Femur (tissue), 1 donor: ENCODE measurements at places on chromosomes 12 and 14.

DNA sequence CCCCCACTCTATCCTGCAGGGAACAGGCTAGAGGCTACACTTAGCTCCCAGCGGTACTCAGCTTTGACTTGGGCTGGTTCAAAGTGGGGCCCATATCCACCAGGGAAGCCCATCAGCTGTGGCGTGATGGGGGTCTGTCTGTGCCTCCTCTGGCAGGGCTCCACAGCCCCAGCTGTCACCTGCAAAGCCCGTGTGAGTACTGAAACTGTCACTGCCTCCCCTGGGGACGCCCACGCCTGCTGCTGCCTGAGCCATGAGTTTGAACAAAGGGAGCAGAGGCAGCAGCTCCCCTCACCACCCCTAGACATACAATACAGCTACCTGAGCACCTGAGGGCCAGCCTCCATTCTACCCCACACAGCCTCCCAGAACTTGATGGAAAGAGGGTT lies 5.0 kb downstream of the REM2 start:
- DNase-seq = peak; percentile 51

DNA sequence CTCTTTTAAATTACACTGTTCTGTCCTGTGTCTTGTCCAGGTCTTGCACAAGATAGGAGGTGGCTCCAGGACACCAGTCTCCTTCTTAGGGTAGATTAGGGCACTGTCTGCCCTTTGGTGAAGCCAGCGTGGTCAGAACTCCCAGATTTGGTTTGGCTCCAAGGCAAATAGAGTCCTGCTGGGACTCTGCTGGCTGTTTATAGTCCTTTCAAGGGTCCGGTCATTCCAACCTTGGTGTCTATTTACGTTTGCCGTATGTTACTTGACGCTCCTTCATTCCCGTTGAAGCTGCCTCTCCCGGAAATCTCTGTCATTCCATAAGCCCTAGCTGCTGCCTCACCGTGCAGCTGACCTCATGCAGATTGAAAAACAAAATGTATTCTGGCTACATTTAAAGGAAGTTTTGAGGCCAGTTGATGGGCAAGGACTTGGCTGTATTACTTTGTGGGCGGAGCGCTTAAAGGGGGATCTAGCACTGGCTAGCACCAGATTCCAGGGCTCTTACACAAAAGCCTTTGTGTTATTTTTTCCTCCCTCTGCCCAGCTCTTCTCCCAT lies 180.6 kb downstream of the AKAP6 start:
- peak; percentile 79 for DNase-seq

- no peak for DNase-seq
Observed at GRCh38 chr14:65438266-65438933, 25.9 kb downstream of the FUT8 start.

- no peak for DNase-seq
Observed at GRCh38 chr14:50400461-50400860, 3.8 kb upstream of the CDKL1 start.

DNA sequence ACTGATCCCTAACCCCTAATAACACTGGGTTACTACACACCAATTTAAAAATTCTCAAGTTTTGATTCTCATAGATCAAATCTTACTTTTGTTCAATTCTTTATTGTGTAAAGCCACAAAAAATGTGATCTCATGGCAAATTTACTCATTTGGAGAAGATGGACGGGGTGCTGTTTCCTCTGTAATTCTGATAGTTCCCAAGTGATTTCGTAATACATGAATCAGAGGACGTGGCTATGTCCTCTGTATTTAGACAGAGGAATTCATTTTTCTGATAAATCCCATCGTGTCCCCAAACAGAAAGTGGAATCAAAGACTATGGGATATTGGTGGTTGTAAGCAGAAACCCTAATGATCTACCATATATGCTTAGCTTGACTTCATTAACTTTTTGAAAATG lies 76.6 kb upstream of the GNG2 start:
- DNase-seq = no peak

DNA sequence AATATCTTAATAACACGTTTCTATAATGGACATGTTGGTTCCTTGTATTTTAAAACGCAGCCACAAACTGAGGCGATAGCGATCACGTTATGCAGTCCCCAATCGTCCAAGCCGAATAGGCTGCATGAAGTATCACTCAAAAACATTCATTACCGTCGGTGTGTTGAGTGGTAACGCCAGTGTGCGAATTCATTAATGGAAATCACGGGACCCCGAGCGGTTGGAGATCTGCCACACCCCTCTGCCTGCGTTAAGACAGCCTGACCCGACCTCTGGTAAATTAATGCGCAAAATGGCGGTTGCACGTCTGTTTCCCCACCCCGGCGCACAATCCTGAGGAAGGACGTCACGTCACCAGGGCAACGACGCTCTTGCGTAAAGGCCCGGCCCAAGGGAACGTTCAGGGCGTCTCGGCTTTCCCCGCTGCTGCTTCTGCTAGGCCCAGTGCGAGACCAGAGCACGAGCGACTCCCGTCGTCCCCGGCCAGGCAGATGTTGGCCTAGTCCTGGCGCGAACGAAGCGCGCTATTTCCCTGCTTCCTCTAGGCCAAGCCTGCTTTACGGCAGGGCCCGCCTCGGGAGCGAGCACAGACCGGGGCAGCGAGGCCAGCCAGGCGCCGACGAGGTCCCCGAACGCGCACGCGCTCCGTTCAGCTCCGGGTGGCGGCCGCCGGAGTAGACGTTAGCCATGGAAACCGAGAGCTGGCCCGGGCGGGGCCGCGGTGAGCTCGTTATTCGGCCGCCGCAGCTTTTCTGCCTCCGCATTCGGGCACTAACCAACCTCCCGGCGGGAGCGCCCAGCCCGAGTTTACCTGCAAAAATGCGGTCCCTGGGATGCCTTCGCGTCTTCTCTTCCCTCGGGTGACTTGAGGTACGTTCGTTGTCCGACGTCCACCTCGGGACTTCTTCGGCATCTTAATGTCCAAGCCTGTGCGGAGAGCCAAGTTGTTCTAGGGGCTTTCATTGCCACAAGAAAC lies at the start of gene PCNX4:
PCNX4 (plus strand) TSS at position 374 of the 976 bp plus-strand sequence. CDS start 15,716 bp downstream, outside the sequence.
- peak; percentile 98 for DNase-seq

GRCh38 chr12:51985154-51985835 lies 21.5 kb upstream of the TAMALIN start:
- no peak for DNase-seq

DNA sequence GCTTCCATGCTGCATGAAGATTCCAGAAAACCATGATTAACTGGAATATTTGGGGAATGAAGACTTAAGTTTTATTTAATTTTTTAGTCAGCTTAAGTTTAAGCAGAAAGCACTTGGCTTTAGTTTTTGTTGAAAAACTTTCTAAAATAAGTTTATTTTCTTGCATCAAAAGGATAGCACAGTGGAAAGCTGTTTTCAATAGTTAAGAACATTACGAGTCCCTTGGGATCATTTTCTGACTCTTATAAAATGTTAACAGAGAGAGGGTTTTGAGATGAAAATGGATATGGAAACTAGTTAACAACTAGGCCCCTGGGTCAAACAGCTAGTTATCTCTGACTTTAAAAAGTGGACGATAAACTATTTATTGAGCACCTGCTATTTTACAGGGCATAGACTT lies 181.9 kb upstream of the SLC38A2 start:
- no peak for DNase-seq
